ENCODE measurements at places on chromosomes 3 and 15.

DNA sequence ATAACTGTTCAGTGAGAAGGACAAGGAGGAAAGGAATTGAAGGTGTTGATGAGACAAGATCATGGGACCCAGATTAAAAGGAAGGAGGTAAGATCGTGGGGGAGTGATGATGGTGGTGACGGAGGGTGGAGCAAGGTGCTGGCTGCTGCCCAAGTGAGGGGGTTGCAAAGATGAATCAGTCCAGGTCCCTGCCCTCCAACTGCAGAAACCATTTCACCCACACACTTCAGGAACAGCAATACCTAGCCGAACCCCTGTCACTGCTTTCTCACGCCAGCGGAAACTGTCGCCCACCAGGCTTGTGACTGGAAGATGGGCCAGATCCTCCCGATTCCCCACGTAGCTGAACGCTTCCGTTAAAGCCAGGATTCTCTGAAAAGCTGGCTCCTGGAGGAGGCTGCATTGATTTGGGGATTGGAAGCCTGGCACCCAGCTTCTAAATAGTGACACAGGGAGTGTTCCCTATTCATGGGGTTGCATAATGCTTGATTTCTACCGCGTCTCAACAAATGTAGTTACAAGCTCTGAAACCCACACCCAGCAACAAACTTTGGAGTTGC, 3.2 kb upstream of the LSG1 start:
- no peak for DNase-seq

- peak; percentile 6 for DNase-seq
Observed at GRCh38 chr3:171230865-171231264, 204.3 kb upstream of the SLC2A2 start.

DNA sequence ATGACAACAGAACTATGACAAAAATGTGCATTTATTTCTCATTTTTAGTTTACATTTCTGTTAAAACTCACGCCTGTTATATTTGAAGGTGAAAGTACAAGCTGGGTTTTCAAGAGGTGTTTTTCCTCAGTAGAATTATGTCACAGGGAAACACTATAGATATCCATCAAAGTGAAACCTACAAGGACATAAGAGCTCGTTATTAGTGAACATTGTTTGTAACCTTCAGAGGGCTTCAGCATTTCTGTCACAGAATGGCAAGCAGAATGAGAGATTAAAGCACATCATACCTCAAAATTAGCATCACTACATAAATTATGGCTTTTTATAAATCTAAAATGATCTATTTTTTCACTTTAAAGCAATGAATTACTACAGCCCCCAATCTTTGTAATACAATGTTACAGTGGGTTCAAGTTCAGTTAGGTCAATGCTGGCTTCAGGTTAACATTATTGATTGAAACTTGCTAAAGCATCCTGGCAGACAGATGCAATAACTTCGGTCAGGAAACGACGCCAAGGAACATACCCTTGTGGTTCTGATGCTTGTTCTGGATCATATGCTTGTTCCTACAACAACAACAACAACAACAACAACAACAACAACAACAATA, 405.6 kb downstream of the CADM2 start:
- no peak for DNase-seq

DNA sequence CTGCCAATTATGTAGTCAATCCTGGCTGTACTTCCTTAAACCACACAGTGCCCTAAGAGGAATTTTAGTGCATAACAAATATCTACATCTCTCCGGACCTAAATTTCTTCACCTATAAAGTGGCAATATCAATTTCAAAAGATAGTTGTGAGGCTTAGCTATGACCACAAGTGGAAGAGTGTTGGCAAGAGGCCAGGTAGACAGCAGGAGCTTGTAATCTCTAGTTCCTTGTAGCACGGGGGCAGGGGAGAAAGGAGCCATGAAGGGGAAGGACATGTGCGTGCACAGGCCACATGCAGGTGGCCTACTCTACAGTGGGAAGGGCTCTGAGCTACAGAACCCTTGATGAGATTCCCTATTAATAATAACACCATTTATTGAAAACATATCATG, 269.7 kb downstream of the ABHD5 start:
- DNase-seq = peak; percentile 11

GRCh38 chr3:134816623-134817022, 21.6 kb downstream of the EPHB1 start:
- no peak for DNase-seq

- no peak for DNase-seq
Observed at GRCh38 chr15:101264011-101264410, 12.2 kb upstream of the CHSY1 start.

DNA sequence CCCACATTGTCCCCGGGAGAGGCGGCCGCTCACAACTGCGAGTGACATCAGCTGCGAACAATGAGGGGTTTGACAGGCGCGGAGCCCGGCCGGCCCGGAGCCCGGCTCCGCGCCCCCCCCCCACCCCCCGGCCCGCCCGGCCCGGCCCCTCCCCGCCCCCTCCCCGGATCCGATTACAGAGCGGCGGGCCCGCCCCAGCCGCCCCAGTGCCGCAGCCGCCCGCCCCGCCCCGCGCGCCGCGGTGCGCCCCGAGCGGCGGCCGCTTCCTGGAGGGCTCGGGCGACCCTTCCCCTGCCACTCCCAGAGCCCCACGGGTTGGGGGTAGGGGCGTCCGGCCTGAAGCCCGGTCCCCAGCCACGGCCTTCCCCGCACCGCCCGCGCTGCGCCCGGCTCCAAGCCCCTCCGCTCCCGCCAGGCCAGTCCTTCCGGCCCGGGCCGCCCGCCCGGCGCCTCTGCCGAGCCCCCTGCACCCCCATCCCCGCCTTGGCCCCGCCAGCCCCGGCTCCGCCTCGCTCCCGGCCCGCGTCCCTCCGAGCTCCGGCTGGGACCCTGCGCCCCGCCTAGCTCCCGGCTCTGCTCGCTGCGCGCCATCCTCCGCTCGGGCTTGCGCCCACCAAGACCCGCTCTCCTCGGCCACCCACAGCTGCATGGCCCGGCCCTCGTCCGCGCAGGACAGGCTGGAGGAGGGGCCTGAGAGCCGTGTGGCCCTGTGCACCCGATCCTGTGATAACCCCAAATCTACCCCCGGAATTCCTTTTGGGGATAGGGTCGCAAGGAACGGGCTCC, at the start of gene PCBP4:
Gene PCBP4, minus strand, starts transcription at position 71 of the 786 bp plus-strand sequence. CDS start 6,214 bp downstream, outside the sequence.
- DNase-seq = peak; percentile 60

- DNase-seq = no peak
Observed at GRCh38 chr3:115937054-115937453, 313.7 kb downstream of the GAP43 start.

GRCh38 chr3:42900226-42901072, 5.5 kb upstream of the ZNF662 start:
- no peak for DNase-seq

DNA sequence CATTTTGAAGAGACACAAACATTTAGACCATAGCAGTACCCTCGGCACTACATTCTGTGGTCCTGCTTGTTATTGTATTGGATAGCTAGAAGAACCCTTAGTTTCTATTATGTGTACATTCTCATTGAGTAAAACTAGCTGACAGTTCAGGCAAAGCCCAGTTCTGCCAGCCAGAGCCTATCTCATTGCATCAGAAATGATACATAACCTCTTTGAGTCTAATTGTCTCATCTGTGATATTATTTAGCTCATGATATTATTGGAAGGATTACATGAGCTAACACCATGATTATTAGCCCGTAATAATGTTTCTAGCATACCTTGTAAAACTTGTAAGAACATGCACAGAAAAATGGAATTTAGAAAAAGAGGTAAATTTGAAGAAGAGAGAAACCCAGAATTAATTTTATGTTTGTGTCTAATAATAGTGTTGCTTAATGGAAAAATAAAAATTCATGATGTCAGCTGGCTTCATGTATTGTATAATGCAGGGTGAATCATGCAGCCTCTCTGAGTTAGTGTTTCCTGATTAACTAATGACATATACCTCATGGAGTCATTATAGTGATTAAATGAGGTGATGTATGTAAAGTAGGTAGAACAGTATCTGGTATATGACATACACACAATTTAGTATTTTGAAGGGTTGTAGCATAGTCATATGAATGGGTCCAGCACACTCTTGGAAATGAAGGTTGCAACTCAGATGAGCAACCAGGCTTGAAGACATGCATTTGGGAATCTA, 339.4 kb upstream of the GRM7 start:
- DNase-seq = no peak

GRCh38 chr3:67617518-67617917, 36.9 kb downstream of the SUCLG2 start:
- no peak for DNase-seq

GRCh38 chr3:90015688-90016356, 908.4 kb downstream of the EPHA3 start:
- DNase-seq = peak; percentile 90

- no peak for DNase-seq
Observed at GRCh38 chr3:196998966-196999760, 30.5 kb downstream of the MELTF start.

DNA sequence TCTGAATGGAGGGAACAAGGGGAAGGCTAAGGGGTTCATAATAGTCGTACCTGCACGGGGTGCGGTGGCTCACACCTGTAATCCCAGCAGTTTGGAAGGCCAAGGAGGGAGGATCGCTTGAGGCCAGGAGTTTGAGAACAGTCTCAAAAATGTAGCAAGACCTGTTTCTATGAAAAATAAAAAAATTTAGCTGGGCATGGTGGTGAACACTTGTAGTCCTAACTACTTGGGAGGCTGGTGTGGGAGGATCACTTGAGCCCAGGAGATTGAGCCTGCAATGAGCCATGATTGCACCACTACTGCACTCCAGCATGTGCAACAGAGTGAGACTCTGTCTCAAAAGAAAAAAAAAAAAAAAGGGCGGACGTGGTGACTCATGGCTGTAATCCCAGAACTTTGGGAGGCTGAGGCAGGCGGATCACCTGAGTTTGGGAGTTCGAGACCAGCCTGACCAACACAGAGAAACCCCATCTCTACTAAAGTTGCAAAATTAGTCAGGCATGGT, 17.9 kb upstream of the HDAC11 start:
- DNase-seq = no peak

DNA sequence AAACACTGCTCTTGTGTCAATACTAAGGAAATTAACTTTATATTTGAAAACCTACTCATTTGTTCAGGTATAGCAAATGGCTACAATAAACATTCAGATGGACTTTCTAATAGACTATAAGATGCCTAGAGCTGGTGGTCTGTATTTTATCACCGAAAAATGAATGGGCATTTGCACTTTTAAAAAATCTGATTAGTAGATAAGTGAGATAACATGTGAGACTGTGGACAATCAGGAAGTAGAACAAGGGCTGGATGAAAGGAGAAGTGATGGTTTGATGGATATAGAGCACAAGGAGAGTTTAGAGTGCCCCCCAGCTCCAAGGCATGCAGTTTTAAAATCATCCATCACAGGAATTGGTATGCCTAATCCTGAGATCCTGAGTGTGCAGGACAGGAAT, 308.4 kb upstream of the RARB start:
- DNase-seq = no peak

GRCh38 chr3:169668957-169669741, 5.6 kb upstream of the MECOM start:
- DNase-seq = peak; percentile 36

GRCh38 chr3:88141458-88142083, 8.2 kb upstream of the C3orf38 start:
- DNase-seq = peak; percentile 95

DNA sequence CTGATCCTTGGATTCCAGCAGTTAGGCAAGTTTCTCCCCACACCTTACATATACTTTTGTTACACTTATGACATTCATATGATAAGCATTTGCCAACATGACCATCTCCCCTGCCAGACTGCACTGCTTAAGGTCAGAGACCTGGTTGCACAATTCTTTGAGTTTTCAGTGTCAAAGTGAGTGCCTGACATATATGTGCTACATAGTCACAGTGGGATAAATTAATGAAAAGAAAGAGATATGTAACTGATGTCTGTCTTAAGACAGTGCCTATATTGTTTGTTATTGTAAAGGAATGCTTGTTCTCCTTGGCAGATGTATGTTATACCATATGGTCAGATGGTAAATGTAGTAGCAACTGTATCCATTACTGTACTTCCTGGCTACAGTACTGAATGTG, 3.5 kb upstream of the DCUN1D1 start:
- no peak for DNase-seq

GRCh38 chr3:11826628-11827265, 19.9 kb downstream of the TAMM41 start:
- DNase-seq = peak; percentile 53

DNA sequence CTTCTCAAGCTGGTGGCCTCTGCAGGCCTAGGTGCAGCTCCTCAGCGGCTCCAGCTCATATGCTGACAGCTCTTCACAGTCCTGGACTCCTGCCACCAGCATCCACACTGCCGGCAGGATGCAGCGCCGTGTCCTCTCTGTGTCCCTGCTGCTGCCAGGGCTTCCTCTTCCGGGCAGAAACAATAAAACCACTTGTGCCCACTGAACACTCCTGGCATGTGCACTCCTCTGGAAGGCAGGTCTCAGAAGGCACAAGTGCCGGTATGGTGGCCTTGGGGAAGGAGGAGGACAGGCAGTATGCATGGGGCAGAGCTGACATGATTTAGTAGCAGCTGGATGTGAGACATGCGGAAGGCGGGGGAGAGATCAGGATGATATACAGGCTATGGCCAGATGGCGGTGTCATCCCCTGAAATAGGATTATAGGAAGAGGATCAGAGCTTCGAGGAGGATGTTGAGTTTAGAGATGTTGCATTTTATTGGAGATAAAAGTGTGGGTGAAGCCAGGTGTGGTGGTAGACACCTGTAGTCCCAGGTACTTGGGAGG, 7.5 kb upstream of the MAN2A2 start:
- peak; percentile 52 for DNase-seq

DNA sequence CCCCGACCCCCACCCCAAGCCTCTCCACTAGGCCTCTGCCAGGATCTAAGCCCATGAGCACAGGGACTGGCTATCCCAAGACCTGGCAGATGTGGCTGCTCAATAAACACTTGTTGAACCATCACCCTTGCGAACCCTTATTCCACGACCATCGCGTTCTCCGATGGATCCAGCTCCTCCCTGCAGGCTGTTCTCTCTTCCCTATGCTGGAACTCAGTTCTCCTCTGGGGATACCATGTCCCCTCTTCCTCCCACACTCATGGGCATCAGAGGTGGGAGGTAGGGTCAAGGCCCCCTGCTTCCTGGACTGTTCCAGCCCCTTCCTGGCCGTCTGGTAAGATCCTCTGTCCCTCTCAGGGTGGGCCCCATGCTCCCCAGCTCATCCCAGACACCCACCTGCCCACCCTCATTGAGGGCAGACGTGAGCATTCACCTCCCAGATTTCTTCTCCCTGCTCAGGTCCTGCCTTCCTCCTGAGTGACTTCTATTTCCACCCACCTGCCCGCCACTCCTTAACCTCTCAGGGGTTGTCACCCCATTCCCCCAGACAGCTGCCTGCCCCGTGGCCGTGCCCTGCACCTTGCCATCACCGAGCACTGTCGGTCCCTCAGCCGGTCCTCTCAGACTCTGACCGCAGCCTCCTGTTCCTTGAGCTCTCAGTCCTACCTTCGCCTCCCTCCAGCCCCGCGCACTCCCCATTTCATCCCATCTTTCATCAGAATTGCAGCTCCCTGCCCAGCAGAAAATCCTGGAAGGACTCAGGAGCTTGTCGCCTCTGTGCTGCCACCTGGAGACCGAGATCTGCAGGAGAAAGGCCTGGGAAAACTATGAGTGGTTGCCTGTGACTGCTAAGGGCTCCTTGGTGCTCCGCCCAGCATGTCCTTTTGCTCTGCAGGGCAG, 42.0 kb downstream of the PML start:
- DNase-seq = peak; percentile 66

GRCh38 chr3:173753593-173753992, 356.0 kb downstream of the NLGN1 start:
- no peak for DNase-seq

GRCh38 chr3:9339761-9340471, 22.9 kb upstream of the THUMPD3 start:
- no peak for DNase-seq
